ENCODE measurements at places on chromosomes 1 and 21.
A peak's percentile ranks its signal among the peaks of the same experiment; 100 is the strongest.

DNA sequence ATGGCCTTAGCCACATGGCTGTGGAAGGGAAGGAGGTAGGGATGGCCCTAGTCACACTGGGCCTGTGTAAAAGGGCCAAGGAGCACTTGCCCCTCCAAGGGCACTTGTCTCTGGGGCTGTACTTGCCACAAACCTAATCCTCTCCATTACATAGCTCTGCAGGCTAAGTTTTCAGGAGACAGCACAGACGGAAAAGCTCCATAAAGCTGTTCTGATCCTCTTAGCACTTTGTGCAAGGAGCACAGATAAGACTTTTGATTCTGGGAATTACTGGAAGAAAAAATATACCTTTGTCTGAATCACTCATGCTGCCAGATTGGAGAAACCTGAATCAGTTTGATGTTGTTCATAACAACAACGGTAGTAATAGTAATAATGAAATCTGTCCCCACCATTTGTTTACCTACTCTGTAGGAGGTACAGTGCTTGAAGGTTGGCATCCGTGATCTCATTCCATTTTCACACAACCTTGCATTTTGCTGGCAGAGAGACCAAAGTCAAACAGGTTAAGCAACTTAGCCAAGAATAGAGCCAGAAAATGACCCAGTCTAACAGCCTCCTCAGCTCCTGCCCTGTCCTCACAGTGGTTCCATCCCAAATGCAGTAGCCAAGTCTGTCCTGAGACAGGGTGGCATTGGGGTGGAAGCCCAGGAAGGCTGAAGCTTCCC lies 207.1 kb downstream of the ROR1 start:
- DNase-seq = no peak

- DNase-seq = no peak
These were observed 354.6 kb downstream of the PTPRU start for GRCh38 chr1:29590583-29591565.

DNA sequence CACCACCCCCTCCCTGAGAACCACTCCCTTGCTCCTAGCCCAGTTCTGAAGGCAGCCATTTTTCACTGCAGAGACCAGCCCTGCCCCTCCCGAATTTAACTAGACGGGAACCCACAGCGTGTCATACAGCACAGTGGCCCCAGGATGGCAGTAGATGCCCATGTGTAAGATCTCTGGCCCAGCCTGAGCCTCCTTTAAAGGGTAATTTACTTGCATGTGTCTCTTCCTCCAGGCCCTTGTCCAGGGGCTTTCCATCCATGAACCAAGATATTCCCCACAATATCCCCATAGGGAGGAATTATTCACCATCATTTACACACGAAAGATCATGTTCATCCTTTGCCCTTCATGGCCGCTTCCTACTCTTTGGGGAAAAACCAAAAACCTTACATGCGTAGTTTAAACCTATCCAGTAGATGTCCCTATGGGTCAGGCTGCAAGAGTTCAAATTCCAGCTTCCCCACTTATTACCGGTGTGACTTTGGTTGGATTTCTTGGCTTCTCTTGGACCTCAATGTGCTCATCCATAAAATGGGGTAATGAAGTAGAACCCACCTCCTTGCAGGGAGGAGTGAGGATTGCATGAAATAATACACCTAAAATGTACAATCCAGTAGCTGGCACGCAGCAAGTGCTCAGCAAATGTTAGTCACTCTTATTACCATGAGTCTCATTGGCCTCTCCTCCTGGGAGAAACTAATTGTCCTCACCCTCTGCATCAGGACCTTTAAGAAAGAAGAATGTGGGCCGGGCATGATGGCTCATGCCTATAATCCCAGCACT lies 4.0 kb upstream of the LACTBL1 start:
- DNase-seq = peak; percentile 77

DNA sequence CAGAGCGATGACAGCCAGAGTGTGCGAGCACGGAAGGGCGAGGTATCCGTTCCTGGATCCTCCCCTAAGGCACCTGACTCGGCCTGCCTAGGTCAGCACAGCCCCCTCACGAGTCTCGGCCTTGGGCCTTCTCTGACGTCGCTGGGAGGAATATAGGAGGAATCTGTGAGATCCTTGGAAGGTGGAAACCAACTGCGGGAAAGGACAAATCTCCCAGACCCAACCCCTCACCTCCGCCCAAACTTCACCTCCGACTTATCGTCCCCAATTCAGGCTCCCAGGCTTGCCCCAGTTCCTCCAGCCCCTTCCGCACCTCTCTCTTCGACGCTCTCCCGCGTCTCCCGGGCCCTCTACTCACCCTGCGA lies 494 bp downstream of the APH1A start:
- DNase-seq = no peak

GRCh38 chr1:116880917-116881316 lies 28.8 kb upstream of the PTGFRN start:
- DNase-seq = no peak

GRCh38 chr1:99268021-99268420 lies 3.7 kb downstream of the PLPPR4 start:
- no peak for DNase-seq

- peak; percentile 94 for DNase-seq
These were observed 19.7 kb downstream of the FGGY start for GRCh38 chr1:59316497-59317128.

DNA sequence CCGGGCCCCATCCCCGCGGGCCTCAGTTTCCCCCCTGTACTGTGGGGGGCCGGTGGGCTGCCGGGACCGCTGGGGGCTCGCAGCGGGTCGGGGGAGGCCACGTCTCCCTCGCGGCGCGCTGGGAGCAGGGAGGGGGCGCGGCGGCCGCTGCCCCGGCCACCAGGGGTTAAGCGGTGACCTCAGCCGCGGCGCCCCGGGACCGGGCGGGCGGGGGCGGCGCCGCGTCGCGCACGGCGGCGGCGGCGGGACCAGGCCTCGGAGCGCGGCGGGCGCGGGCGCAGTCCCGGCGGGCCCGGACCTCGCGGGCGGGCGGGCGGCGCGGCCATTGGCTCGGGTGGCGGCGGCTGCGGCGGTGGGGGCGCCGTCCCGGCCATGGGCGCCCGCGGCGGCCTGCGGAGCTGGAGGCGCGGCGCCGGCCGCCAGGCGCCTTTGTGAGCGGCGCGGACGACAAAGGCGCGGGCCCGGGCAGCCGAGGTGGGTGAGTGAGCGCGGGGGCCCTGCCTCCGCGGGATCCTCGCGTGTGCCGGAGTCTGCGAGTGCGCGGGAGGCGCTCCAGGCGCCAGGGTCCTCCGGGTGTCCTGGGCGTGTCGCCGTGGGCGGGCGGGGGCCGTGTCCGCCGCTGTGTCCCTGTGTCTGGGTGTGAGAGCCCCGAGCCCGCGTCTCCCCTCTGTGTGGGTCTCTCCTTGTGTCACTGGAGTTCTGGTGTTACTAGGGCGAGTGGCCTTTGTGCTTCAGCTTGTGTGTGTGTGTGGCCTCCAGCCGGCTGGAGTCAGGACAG lies at the start of gene ARHGEF10L:
Gene ARHGEF10L (plus strand): TSS at position 222 of the 778 bp plus-strand sequence. CDS start 40,898 bp downstream, outside the sequence.
- DNase-seq = no peak

GRCh38 chr1:57704231-57704630 lies 280.4 kb upstream of the DAB1 start:
- DNase-seq = no peak

DNA sequence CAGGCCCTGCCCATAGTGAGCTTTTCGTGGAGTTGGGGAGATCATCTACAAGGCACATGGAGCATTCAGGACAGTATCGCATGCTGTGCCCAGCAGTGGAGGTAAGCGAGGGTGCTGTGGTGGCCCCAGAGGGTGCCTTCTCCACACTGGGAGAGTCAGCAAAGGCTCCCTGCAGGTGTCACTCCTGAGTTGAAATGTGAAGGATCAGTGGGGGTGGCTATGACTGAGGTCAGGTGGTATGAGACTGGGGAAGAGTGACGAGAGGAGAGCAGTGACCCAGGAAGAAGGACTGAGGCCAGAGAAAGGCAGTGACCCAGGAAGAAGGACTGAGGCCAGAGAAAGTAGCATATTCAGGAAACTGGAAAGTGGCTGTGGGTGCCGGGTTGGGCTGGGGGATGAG lies 53.0 kb downstream of the SPAG17 start:
- DNase-seq = no peak

DNA sequence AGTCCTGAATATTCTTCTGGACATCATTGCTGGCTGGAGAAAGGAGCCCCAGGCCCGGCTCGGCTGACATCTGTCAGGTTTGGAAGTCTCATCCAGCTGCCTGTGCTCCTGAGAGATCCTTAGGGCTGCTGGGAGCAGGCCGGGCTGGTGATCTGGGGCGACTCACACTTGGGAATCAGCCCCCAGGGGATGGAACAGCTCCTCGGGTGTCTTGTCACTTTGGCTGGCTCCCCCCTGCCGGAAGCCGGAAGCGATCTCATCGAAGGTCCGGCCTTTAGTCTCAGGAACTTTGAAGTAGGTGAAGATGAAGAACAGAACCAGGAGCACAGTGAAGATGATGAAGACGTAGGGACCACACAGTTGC lies 31.8 kb downstream of the SLC2A1 start:
- no peak for DNase-seq

Data from smooth muscle cell of the brain vasculature (primary cell).